ENCODE measurements at places on chromosomes 5 and 9.

DNA sequence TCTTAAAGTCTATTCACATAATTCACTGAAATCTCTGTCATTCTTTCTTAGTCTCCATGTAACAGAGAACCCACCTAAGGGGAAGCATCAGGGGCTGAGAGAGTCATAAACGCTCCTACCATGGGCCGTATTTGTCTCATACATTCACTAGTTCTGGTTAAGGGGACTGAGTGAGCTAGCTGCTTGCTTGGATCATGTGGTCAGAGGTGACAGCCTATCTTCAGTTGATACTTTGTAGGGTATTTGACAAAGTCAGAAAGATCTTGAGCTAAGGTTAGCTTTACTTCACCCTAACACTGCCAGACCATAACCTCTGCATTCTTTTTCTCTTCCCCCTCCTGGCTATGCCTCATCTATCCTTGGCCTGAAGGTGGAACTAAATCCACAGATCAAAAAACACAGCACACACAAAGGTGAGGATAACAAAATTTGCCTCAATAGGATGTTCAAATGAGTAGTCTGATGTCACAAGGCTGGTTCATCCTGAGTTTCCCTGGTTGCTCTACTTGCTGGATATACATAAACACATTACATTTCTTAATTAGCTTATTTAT, 66.5 kb downstream of the MARCHF3 start:
- no peak for DNase-seq

- no peak for DNase-seq
Measured at GRCh38 chr5:113183694-113184093, 207.1 kb downstream of the DCP2 start.

GRCh38 chr5:92023555-92023954, 640.4 kb upstream of the ARRDC3 start:
- DNase-seq, result no peak

DNA sequence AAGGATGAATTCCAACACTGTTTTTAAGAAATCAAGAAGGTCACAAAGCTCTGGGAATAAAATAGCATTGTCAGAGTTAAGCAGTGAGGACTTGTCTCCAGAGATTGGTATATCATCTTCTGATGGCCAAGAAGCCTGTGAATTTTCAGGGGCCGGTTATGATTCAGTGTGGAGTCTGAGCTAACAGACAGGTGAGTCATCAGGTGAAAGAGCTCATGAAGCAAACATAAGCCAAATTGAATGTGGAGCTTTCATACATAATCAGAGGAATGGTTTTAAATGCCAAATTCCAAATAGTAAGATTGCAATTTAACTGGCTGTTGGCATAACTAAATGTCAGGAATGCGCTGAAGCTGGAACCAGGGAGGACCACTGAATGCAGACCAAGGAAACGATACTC, 494.2 kb downstream of the MTRR start:
- DNase-seq, result no peak

DNA sequence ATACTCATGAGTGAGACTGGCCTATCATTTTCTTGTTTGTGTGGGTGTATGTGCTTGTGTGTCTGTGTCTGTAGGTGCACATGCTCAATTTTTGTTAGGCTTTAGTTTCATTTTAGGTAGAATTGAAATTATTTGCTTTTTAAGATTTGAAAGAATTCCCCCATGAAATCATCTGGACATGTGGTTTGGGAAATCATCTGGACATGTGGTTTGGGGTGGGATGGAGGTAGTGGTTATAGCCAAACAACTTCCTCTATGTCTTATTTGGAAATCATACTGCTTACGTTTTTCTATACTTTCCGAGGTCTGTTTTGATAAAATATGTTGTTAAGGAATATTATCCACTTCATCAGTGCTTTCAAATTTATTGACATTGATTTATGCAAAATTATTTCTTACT, 485.4 kb upstream of the CLINT1 start:
- no peak for DNase-seq

Measured in stimulated activated CD8-positive, alpha-beta memory T cell treated with anti-CD3 and anti-CD28 coated beads, Interleukin-15, amount 100 ng/mL, for 4 hours (primary cell).